ENCODE measurements at places on chromosomes 13 and 19.

DNA sequence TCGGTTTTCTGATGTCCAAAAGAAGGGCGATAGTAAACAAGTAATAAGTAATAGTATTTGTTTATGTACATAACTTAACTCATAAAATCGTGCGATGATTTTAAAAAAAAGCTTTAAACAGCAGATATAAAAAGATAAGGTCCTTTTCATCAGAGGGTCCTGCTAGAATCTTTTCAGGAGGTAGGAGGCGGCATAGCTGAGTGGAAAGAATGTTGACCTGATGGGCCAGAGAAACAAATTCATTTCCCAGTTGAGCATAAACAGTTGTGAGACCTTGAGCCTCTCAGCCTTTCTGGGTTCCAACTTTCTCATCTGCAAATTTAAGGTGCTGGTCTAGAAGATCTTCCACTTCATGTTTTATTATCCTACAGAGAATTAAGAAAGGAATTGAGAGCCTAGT is 173.5 kb downstream of the LACC1 start:
- DNase-seq: no peak

DNA sequence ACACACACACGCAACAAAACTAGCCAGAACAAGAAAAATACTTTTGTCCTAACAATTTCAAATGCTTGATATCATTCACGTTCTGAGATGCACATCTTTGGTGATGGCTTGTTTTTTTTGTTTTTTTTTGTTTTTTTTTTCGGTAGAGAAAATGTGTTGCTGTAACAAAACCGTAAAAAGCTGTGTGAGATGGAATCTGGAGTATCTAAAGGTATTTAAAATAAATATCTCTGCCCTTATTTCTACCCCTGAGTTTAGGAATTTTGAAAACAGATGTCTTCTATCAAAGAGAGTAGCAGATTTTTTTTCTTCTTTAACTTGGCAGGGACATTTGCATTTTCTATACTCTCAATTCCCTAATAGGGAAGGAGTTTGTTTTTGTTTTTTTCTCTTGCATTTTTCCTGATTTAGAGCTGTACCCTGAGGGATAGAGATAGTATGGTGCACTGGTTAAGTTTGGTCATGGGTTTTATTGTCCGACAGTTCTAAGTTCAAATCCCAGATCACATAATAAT is 446.6 kb downstream of the KLF5 start:
- no peak for DNase-seq

- no peak for DNase-seq
These were observed 43.1 kb downstream of the PCDH9 start for GRCh38 chr13:67186995-67187569.

DNA sequence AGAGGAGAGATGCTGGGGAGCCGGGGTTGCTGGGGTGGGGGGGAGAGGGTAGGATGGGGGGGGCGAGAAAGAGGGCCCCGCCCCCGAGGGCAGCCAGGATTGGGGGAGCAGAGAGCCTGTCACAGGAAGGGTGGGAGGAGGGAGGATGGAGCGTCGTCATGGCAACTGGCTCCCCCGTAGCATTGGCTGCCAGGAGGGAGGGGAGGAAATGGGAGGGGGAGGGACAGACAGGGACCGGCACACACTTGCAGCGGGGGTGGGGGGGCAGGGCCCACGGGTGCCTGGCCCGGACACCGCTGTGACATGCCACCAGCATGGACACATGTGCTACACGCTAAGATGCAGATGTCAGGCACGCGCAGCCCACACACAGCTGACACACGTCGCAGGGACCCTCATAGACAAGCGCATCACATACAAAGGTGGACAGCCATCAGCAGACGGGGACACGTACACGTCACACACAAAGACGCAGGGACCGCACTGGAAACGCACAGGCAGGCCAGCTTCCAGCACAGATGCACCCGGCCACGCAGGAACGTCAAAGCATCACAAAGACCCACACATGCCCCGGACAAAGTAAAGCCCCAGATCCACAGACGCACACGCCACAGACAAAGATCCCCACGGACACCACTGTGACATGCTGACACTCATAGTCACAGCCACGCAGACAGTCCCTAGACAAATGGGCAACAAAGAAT is at the start of gene LMTK3:
Gene LMTK3, minus strand, starts transcription at position 36 of the 704 bp plus-strand sequence. CDS start 259 bp downstream, outside the sequence.
- DNase-seq: peak; percentile 71

DNA sequence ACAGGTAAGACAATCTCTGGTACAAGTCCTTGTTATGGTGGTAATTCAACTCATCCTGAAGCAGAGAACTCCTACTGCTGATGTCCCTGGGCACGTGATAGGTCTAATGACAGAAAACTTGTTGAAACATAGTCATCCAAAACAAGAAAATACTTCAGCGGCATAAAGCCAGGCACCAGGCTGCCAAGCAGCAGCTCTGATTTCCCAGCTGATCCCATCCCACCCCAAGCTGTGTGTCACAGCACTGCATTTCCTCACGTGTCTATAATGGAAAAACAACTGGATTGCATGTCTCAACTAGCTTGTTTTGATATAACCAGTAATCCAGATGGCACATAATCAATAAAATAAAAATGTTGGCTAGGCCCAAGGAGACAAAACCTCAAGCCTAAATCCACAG is 64.8 kb downstream of the MIPEP start:
- DNase-seq: no peak

DNA sequence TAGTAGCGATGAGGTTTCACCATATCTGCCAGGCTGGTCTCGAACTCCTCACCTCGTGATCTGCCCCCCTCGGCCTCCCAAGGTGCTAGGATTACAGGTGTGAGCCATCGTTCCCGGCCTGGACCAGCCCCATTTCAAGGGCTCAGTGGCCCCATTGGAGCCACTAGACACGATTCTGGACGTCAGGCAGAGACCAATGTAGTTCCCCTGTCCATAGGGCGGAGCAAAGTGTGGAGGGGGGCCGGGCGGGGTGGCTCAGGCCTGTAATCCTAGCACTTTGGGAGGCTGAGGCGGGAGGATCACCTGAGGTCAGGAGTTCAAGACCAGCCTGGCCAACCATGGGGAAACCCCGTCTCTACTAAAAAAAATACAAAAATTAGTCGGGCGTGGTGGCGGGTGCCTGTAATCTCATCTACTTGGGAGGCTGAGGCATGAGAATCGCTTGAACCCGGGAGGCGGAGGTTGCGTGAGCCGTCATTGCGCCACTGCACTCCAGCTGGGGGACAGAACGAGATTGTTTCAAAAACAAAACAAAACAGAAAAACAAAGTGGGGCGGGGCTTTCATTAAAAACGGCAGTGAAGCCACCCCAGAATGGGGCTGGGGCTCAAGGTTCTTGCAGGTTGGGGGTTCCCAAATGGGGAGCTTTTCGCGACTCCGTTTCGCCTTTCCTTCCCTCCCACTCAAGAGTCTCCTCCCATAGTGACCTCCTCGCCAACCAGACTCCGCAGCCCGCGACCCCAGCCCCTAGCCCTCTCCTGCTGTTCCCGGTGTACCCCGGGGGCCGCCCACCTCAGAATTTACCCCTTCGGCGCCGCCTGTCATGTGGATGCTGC is 758 bp upstream of the TECR start:
- no peak for DNase-seq

DNA sequence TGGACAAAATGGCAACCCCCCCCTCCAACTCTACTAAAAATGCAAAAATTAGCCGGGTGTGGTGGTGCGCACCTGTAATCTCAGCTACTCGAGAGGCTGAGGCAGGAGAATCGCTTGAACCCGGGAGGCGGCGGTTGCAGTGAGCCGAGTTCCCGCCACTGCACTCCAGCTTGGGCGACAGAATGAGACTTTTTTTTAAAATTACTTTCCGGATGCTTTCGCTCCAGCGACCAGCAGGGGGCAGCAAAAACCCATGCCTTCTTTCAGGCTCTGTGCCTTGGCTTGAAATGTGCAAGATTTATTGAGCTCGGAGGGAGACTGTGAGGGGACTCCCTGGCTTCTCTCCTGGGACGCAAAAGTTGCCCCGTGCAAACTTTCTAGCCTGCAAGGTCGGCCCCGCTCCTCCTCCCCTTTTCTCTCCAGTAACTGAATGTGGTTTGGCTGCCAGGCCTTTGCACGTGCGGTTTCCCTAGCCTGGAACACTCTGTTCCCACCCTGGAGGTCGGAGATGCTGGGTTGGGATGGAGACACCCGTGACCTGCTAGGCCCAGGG is 61.4 kb upstream of the NFIC start:
- DNase-seq: peak; percentile 69

DNA sequence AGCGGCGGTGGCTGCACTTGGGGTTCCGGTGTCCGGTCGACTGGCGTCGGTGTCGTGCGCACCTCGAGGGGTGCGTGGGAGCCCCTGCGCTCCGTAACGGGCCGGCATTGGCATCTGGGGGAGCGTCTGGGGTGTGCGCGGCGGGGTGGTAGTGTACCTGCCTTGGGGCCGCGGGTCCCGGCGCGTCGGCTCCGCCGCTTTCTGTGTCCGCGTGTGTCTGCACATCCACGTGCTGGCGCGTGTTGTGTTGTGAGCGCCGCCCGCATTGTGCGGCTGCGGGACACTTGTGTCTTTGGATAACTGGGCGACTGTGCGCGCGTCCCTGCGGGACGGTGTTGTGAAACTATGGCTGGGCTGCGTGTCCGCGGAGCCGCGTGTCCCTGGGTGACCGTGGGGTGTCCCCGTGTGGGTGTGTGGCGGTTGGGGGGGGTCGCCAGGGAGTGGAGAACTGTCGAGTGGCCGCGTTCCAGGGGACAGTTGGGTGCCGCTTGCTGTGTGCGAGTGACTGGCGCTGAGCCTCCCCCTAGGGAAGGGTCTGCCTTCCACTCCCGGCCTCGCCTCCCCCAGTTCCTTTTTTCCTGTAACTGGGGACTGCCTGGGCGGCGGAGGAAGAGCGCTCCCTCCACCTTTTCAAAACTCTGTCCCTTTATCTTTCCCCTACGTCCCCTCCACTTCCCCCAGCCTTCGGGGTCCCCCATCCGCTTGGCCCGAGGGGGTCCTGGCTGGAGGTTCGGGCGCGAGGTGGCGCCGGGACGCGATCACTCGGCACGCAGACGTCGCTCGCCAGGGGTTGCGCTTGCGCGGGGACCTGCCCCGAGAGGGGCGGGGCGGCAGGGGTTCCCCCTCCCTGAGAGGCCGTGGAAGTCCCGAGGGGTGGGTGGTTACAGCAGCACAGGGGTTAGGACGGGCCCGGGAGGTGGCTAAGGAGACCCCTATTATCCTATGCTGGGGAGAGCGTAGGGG is 5.7 kb upstream of the NFIC start:
- DNase-seq: peak; percentile 52
